BJ (cell line): ENCODE measurements at places on chromosomes 3 and 15.

GRCh38 chr3:123586968-123587367 lies 2.1 kb upstream of the HACD2 start:
- DNase-seq, result no peak

DNA sequence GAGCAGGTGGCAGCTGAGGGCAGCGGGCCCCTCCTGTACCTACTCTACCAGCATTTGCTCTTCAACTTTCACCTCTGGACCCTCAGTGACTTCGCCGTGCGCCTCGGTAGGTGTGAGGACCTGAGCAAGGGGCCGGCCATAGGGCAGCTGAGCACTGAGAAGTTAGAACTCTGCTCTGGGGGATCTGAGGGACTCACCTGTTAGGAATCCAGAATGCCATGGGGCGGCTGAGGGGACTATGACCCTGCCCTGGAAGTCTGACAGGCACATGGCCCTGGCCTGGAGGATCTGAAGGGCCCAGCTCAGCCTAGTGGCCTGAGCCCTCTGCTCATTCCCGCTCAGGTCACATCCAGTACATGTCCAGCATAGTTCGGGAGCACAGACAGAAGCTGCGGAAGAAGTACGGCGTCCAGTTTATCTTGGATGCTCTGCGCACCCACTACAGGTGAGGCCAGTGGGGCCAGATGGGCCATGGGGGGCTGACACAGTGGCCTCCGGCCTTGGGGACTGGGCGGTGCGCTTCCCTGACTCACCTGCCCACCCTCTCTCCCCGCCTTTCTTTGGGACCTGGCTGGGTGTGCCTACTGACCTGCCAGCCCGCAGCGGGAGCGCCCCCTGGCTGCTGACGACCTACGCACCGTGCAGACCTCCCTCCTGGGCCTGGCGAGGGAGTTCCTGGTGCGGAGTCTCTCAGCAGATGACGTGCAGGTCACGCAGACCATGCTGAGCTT lies 18.8 kb downstream of the NBEAL2 start:
- DNase-seq, result no peak

DNA sequence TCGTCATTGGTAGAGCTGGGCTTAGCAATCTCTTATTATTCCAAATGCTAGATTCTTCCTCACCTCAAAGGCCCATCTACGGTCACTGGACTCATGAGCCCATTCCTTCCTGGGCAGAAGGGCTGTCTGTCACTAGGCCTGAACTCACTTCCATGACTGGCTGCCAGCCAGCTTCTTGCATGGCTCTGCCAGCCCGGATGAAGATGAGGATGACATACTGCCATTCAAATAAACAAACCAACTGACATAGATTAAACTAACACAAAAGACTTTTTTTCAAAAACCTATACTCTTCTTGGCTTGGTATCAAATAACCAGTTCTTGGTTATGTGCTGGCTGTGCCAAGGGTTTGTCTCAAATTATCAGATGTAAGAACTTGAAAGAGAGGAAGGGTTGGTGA lies 23.8 kb downstream of the ISL2 start:
- DNase-seq, result no peak

- no peak for DNase-seq
Observed at GRCh38 chr3:6733699-6734394, 127.1 kb upstream of the GRM7 start.

GRCh38 chr3:44039006-44039405 lies 202.7 kb upstream of the TOPAZ1 start:
- no peak for DNase-seq

- DNase-seq, result no peak
Observed at GRCh38 chr3:112393360-112393728, 60.4 kb downstream of the CD200 start.

DNA sequence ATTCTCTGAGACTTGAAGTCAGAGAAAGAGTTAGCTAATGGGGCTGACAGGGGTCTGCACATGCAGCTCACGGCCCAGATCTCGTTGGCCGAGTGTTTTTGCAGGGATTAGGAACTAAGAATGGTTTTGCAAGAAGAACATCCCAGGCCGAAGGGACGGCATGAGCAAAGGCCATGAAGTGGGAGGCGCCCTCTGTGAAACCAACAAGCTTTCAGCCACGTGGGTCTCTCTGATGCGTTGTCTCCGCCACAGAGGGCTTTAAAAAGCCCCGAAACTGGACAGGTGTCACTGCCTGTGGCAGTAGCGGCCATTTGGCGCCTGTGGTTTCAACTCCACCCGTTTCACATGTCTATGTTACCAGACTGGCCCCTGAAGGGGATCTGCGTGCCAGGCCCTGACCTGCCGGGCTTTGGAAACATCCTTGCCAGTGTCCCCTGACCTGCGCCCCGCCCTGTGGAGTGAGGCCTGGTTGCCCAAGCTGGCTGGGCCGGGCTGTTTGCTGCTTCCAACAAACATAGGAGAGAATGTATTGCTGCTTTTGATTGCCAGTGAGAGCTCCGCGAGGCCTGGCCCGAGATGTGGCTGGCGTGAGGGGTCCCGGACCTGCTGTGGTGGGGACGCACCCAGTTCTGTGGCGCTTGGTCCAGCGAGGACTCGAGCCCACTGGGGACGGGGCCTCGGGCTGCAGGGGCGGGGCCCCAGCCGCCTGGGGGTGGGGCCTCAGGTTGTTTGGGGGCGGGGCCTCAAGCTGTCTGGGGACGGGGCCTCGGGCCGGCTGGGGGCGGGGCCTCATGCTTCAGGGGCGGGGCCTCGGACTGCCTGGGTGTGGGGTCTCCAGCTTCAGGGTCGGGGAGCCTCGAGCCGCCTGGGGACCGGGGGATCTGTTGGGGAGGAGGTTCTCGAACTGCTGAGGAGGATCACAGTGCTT lies 30.4 kb downstream of the GOLGA6L2 start:
- no peak for DNase-seq

DNA sequence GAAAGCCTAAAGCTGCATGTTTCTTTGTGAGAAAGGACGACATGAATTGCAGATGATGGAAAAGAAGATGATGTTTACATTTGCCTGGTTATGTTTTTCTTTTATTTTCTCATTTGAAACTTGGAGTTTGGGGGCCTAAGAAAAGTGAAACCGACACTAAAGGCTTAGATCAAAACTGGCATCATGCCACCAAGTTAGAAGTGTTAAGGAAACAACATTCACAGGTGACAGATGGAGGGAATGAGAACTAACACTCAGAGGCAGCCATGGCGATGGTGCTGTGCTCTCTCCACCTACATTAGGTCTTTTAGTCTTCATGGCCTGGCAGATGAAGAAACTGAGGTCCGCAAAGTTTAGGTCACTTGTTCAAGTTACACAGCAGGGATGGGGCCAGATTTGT lies 923.6 kb downstream of the TUSC7 start:
- DNase-seq, result no peak
